ENCODE measurements at places on chromosomes 13 and 19.

DNA sequence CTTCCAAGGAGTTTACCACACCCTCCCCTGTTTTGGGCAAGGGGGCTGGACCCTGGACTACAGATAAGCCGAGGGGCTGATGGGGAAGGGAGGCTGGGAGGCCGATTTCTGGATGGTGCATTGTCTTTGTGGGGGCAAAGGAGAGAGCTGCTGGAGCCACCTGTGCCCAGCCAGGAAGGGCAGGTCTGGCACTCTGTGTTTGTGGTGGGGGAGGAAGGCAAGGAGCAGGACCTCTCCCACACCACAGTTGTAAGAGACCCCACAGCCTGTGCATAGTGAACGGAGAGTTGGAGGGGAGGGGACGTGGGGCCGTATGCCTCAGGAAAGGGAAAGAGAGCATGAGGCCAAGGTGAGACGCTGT is 16.0 kb upstream of the PRR19 start:
- DNase-seq: no peak

DNA sequence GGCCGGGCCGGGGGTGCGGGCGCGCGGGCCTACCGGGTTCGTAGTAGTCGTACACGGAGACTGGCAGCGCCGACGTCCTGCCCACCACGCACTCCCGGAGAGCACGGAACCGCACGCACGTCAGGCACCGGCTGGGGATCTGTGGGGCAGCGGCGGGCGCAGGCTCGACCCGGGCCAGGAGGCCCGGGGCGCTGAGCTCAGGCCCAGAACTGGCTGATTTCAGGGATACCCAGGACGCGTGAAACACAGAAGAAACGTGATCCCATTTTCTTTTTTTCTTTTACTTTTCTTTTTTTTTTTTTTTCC is 9.0 kb downstream of the F2RL3 start:
- DNase-seq: no peak

GRCh38 chr13:86585835-86586234 is 786.6 kb upstream of the SLITRK6 start:
- no peak for DNase-seq

DNA sequence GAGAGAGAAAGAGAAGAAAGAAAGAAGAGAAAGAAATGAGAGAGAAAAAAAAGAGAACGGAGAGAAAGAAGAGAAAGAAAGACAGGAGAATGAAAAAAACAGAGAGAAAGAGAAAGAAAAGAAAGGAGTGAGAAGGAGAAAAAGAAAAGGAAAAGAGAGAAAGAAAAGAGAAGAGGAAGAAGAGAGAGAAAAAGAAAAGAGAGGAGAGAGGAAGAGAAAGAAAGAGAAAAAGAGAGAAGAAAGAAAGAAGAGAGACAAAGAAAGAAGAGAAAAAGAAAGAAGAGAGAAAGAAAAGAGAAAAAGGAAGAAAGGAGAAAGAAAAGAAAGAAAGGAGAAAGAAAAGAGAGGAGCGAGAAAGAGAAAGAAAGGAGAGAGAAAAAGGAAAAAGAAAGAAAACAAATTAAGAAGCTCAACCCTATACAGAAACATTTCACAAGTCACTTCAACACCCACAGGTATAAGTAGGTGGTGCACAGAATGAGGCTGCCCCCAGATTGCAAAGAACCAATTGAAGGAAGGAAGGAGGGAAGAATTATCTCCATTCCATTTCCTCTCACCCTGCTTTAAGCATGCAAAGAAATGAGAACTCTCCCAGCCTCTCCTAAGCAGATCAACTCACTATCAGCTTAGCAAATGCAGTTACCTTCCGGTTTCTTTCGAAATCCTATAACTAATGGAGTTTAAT is 98.8 kb upstream of the CACNA1A start:
- no peak for DNase-seq

- peak; percentile 38 for DNase-seq
Observed at GRCh38 chr19:46990991-46991676, 28.5 kb upstream of the NPAS1 start.

Measured in stimulated activated CD4-positive, alpha-beta T cell treated with anti-CD3 and anti-CD28 coated beads, TNF-alpha, amount 100 ng/mL, for 4 hours (primary cell).